Progenitor cell of endocrine pancreas (in vitro differentiated cells): ENCODE measurements at places on chromosomes 3 and 15. TPM values are rescaled to one million over a fixed set of nuclear protein-coding genes. Genes with fewer than 3 reads are reported as not detected.

GRCh38 chr3:5217824-5218595 is 30.5 kb downstream of the EDEM1 start:
- H3K4me1 ChIP-seq, result peaks cover 19% of the 10 kb centered on the region
- H3K27me3 ChIP-seq, result no peaks in the 10 kb centered on the region
- H3K4me3 ChIP-seq, result no peak overlapping the region
- peak overlapping the region; percentile 39 for H3K27ac ChIP-seq

Gene DNASE1L3
- not detected in 2 replicates for total RNA-seq

Gene EOMES
- 0.11 TPM in 1 of 2 replicates, not detected in the other for total RNA-seq

- DNase-seq, result no peak
- H3K4me3 ChIP-seq, result no peak overlapping the region
- peaks cover 2% of the 10 kb centered on the region for H3K4me1 ChIP-seq
- no peak overlapping the region for H3K27ac ChIP-seq
- H3K27me3 ChIP-seq, result no peaks in the 10 kb centered on the region
These were observed 14.4 kb upstream of the PLA2G4D start for GRCh38 chr15:42108806-42109205.

Gene C15orf62
- 1.8 and 1.9 TPM in 2 replicates for total RNA-seq
